ENCODE measurements at places on chromosomes 12 and 14. TPM values are rescaled to one million over a fixed set of nuclear protein-coding genes. Genes with fewer than 3 reads are reported as not detected.

DNA sequence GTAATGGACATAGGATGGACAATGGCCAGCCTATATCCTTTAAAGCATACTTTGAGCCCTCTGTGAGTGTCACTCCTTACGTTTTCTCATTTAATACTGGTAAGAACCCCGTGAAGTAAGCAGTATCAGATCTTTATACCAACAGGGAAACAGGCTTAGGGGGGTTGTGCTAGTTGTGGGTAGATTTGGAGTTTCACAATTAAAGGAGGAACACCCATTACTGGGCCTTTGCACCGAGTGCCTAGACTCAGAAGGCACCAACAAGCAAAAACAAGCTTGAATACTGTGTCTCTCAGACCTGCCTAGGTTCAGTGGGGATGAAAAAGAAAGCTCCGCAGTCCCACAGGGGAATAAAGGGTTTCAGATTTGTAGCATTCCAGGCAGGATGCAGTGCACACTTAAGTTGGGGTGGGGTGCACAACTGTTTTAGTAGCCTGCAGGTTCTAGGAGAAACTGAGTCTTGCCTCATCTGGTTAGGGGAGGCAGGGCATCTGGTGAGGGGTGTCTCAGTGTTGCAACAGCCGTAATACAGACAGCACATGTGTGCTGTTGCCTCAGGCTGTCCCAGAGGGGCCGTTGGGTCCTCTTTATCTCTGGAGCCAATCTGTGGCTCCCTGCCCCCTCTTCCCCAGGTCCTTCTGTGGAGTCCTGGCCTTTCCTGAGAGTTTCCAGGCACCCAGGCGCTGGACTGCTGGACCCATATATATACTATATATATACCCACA is 51.2 kb downstream of the IRAK3 start:
- no peak for DNase-seq

Gene SERPINA10
- not detected for total RNA-seq

DNA sequence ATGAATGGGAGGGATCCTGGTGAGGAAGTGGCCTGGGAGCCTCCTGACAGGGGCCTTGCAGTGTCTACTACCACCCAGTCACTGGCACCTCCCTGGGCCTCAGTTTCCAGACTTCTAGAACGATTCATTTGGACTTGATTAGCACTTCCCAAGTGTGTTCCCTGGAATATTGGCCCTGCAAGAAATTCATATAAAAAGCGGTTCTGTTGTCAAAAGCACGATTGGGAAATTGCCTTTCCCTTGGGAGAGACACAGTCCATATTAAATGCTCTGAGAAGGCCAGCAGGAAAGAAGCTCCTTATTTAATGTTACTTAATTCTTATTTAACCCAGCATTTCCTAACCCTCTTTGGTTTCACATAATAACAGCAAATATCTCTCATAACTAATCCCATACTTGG is 61.9 kb downstream of the DRAM1 start:
- DNase-seq, result no peak

GRCh38 chr12:95390192-95390591 is 83.8 kb upstream of the METAP2 start:
- no peak for DNase-seq

Gene SLC2A3
- 315 TPM for total RNA-seq

Gene SOAT2
- 1.1 TPM for total RNA-seq

- no peak for DNase-seq
These were observed 236.2 kb upstream of the KRR1 start for GRCh38 chr12:75747572-75748021.

Gene KCNH3
- 1.2 TPM for total RNA-seq

Gene ASCL1
- total RNA-seq, result not detected

Gene PPFIA2
- not detected for total RNA-seq

DNA sequence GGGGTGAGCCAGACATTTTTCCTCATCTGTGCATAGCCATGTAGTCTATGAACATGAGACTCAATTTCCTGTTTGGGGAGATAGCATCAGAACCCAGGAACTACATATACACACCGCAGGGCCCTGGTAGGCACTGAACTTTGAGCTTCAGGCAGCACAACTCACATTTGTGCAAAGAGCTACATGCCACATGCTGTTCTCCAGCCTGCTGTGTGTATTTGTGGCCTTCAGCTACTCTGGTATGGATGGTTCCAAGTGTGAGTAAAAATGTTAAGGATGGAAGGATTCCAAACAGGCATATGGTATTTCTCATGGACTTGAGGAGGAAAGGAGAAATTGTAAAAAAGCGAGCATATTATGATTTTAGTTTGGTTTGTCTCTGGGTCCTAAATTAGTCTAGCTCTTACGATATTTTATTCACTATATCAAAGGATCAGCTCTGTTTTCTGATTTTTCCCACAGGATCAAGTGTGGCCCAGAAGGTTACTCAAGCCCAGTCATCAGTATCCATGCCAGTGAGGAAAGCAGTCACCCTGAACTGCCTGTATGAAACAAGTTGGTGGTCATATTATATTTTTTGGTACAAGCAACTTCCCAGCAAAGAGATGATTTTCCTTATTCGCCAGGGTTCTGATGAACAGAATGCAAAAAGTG is 422.4 kb upstream of the OR4E1 start:
- DNase-seq, result no peak

DNA sequence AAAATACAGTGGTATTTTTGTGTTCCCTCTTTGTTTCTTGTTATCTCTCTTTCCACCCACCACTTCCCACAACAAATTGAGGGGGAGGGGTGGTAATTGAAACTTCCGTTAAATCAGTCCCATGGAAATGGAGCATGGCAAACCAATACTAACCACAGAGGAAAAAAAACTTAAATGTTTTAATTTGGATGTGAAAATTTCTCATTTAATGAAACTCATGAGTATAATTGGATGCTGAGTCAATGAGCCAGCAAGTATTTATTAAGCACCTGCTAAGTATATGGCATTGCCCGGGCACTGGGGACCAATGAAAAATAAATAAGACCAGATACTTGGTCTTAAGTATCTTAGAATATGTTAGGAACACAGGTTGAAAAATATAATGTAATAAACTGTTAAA is 147.5 kb downstream of the KCNH5 start:
- no peak for DNase-seq

- DNase-seq, result no peak
These were observed 22.5 kb downstream of the SLC38A6 start for GRCh38 chr14:61003571-61003970.

- DNase-seq, result no peak
These were observed 88.5 kb downstream of the GPHN start for GRCh38 chr14:66596241-66596985.

DNA sequence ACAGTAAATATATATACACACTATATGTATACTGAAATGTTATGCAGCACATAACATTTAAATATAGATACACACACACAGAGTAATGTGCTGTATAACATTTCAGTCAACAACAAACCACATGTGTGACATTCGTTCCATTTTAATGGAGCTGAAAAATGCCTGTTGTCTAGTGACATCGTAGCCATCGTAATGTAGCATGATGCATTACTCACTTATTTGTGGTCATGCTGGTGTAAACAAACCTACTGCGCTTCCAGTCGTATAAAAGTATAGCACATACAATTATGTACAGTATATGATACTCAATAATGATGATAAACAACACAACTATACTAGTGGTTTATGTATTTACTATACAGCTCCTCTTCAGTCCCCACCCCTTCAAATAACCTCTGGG is 119.0 kb upstream of the SLC38A4 start:
- DNase-seq, result no peak

- DNase-seq, result peak; percentile 76
These were observed 101.4 kb downstream of the DUSP16 start for GRCh38 chr12:12460935-12461922.

GRCh38 chr14:85416771-85417170 is 113.2 kb upstream of the FLRT2 start:
- DNase-seq, result no peak

DNA sequence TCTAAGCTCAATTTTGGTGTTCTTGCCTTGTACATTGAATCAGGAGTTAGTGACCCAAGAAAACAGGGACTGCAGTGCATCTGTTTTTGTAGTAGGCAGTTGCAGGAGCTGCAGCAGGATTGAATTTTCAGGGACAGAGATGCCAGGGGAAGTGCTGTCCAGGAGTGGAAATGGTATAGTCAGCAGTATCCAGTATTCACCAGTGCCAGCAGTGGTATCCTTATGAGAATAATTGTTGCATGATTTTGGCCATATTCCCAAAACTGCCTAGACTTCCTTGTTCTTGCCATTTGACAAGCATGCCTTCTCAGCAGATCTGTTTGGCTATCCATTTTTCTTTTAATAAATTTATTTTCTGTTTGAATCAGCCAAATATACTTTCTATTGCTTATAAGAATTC is 18.6 kb upstream of the ABCD2 start:
- DNase-seq, result no peak

- DNase-seq, result no peak
These were observed 3.9 kb upstream of the VSIG10 start for GRCh38 chr12:118107694-118108093.

GRCh38 chr12:42756841-42757623 is 167.5 kb upstream of the PRICKLE1 start:
- DNase-seq, result no peak

- DNase-seq, result no peak
These were observed 192.7 kb upstream of the ATP2B1 start for GRCh38 chr12:89901319-89901718.

DNA sequence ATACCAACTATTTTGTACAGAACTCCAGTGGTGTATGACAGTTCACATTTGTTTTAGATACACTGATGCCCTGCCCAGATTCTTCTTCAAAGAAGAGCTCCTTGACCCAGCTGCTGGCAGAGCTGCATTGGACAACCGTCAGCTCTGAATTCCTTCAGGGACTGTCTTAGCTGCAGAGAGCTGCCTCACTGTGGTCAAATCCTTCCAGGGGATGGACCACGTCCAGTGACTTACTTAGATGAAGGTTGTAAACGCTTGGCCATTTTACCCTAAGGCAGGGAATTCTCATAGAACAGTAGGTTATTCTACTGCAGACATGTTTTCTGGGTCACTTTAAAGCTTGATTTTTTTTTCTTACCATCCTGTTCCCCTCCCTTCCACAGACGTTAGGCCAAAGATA is 905.0 kb upstream of the ATXN7L3B start:
- DNase-seq, result no peak

Gene PSMC1
- total RNA-seq, result 108 TPM

DNA sequence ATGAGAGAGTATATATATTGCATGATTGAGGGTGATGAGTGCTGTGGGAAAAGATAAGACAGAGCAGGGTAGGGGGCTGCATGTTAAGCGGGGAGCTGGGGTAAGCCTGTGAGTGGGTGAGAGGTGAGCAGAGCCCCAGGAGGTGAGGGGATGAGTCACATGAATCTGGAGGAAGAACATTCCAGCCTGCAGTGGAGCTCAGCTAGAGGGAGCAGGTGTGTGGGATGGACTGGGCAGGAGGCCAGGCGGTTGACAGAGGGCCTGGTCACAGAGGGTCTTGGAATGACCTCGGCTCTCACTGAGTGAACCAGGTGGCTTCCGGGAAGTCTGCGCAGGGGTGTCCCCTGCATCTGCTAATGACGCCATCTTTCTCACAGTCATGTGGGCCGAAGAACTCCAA is 44.4 kb downstream of the GIT2 start:
- DNase-seq, result no peak

GRCh38 chr12:46492471-46493085 is 120.0 kb upstream of the SLC38A2 start:
- no peak for DNase-seq

DNA sequence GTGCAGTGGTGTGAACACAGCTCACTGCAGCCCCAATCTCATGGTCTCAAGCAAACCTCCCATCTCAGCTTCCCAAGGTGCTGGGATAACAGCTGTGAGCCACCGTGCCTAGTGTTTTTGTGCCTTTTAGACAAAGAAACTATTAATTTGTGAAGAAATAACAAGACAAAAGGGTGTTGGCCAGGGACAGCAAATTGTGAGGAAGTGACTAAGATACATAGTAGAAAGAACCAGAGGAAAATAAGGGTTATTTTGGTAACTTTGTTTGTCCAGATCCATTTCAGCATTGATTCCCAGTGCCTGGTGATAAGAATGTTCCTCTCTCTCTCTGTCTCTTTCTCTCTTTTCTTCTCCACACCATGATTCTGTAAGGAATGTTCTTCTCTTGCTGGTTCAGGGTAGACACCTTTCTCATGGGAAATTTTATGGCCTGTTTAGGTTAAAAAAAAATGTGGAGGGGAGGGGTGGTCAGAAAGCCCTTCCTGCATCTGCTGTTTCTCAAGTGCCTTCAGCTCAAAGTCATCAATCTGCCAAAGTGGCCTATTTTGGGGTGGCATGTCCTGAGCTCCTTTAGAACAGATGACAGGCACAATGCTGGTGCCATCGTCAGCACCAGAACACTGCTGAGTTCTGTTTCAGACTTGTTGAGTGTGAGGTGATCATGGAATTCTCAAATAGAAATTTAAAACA is 184.4 kb upstream of the EEA1 start:
- DNase-seq, result no peak

DNA sequence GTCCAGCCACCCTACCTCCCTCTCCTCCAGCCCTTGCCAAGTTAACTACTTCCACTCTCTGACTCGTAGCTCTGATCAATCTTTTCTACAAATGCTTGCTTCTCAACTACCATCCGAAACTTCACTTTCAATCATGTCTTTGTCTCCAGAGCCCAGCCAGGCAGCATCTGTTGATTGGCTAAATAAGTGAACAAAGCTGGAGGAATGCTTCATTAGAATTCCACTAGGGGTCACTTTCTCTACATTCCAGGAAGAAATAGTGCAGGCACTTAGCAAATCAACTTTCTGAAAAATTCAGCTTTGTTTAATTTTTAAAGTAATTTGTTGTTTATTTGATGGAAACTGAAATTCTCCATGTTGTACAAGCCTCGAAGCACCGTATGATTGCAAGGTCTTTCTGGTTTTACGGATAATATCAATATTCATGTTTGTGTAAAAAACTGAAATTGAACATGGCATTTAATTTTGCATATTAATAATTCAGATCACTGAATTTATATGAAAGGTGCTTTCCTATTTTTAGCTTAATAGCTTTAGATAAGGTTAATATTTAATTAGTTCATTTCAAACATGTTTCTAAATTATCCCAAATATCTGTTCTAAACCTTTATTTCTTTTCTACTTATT is 32.4 kb upstream of the HELB start:
- DNase-seq, result peak; percentile 30

DNA sequence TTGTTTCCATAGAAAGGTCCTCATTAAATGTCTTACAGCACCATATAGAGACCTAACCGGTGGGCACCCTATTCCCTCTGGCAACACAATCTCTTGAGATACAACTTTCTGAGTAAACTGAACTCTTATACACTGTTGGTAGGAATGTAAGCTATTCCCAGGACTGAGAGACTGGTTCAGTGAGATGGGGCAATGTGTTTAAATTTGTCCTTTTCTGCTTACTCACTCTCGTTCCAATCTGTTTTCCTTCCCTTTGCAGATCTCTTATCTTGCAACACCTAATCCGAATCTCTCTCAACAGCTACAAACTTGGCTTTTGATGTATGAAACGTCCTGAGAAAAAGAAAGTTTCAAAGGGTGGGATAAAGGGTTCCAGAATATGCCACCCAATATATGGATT is 26.1 kb upstream of the ETV6 start:
- DNase-seq, result no peak

DNA sequence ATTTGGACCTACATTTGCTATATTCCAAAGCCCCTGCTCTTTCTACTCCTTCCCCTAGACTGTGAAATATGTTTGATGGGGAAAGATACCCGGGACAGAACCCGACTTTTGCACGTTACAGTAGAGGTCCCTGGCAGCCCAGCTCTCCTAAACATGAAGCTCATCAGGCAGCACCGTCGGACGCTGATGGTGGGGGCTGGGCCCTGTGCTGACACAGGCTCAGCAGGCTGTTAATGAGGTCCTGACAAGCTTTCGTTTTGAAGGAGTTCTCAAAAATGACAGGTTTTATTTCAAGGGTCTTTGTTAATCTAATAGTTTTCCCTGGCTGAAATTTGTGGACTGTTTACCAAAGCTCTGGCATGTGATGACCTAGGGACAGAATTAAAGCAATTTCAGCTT is 102.3 kb downstream of the SLC25A47 start:
- DNase-seq, result no peak

Measured in activated CD4-positive, alpha-beta memory T cell treated with anti-CD3 and anti-CD28 coated beads for 36 hours (primary cell).